Mammary epithelial cell (primary cell): ENCODE measurements at places on chromosomes 7 and 10.

GRCh38 chr7:35776686-35777085 is 24.2 kb upstream of the SEPTIN7 start:
- DNase-seq, result no peak

DNA sequence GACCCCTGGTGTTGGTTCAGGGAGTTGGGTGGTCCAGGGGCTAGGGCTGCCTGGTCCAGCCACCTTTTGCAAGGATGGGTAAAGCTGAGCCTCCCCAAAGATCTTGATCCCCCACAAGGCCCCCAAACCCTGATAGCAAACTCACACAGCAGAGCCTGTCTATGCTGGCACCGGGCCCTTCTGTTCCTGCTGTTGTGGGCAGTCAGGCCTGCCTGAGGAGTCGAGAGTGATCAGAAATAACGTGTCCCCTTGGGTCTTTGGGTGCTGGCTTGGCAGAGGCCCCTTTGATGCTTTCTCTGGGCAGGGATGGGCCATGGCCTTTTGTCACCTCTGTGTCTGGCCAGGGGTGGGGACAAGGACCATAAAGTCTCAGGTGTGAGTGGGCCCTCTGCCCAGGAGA is 715 bp upstream of the MUC12 start:
- DNase-seq, result no peak

GRCh38 chr10:16966991-16967865 is 150.0 kb upstream of the RSU1 start:
- no peak for DNase-seq

- DNase-seq, result no peak
Measured at GRCh38 chr7:40587419-40587818, 452.6 kb downstream of the SUGCT start.

- peak; percentile 28 for DNase-seq
Measured at GRCh38 chr7:6284461-6285360, 12.3 kb upstream of the CYTH3 start.

DNA sequence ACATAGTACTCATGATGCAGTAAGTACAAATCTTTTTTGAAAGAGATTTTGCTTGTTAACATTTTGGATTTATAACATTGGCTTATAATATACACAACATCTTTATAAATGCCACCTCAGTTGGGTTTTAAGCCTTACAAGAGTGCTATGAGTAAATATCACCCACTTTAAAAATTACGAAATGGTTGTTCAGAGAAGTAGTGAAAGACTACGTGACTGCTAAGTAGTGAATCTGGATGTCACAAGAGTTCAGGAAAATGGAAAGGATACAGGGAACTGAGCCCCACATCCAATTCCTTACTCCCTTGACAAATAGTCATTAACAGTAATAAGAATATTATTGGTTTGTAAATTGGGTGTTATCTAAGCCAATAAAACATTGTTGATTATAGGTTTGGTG is 20.0 kb downstream of the TMEM106B start:
- DNase-seq, result no peak

GRCh38 chr7:38220452-38220851 is 42.4 kb downstream of the STARD3NL start:
- DNase-seq, result no peak

GRCh38 chr7:142365410-142365842 is 107.6 kb upstream of the PRSS58 start:
- DNase-seq, result peak; percentile 67

GRCh38 chr7:3955026-3955425 is 654.0 kb downstream of the SDK1 start:
- DNase-seq, result no peak

GRCh38 chr10:100186253-100187212 is 704 bp upstream of the ERLIN1 start:
- DNase-seq, result no peak

DNA sequence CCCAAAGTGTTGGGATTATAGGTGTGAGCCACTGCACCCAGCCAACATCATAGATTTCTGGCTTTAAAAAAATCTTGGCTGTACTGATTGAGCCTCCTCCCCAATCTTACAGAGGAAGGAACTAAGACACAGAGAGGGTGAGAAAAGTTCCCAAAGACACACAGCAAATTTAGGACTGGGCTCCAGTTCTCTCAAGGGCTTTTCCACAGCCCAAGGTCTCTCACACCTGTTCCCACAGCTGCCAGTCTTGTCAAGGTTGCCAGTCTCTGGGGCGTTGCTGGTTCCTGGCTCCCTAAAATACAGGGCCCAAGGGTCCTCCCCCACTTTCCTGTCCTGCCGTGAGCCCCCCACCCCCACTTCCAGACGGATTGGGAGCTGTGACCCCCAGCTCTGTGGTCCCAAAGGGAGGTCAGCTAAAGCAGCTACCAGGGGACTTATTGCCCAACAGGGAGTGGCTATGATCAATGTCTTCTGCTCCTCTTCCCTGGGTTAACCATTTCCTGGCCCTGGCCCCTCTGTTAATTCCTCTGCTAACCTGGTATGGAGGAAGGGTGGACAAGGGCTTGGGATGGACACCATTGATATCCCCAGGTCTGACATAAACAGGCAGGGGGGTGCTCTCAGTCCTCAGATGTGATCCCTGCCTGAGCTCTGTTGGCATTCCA is 3.1 kb upstream of the ZAN start:
- DNase-seq, result no peak

GRCh38 chr7:146736446-146737190 is 620.0 kb downstream of the CNTNAP2 start:
- DNase-seq, result no peak

GRCh38 chr7:41685684-41686083 is 17.2 kb downstream of the INHBA start:
- peak; percentile 69 for DNase-seq

DNA sequence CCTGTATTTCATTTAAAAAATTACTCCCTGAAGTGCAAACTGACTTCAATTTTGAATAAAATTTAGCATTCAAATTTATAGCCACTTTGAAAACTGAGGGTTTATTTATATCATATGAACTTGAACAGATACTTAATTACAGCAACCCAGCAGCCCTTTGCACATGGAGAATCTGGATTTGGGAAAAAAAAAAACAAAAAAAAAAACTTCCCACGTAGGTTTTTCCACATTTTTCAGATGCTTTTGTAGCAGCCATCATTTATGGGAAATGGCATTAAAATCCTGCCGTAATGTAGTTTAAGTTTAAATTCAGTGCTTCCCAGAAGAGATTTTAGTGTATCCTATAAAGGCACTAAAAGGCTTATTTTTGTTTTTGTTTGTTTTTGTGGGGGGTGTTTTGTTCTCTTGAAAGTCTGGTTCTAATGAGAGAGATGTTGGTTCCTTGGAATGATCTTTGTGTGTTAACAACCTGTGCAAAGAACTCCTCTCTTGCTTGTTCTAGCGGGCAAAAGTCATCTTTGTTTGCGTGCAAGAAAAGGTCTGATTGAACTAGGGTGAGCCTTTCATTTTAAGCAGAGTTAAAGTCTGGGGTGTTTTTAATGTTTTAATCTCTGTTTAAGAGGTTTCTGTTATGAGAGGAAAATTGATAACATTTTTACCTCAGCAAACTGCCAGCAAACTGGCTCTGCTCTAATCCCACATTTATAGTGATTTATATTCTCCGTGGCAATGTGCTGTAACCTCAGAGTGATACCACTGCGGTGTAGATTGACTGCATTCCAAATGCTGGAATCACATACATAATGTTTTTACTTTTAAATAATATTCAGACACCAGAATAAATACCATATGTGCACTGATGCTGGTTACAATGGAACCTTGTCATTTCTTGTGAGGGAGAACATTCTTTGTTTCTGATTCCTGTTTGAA is 105.5 kb downstream of the WNT2 start:
- DNase-seq, result no peak

- DNase-seq, result no peak
Measured at GRCh38 chr7:18312482-18312881, 183.1 kb upstream of the HDAC9 start.

GRCh38 chr7:74002474-74003017 is 25.4 kb upstream of the ELN start:
- peak; percentile 57 for DNase-seq

DNA sequence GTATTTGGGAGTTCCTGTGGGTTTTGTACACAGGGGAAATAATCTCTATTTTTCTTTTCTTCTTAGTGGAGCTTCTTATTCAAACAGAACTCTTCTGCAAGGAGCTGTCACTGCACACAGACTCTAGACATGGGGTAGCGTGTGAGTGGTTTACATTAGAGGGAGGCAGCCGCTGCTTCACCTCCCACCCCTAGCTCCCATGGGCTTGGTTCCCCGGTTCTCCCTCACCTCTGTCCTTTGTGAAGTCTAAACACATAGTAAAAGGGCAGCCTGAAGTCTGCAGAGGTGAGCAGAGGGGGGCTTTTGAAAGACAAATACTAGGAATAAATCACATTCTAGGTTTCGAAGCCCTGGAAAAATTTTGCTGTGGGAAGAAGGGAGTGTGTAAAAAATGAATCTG is 5.5 kb downstream of the ASB4 start:
- no peak for DNase-seq

GRCh38 chr10:21318540-21319167 is 206.8 kb downstream of the SKIDA1 start:
- DNase-seq, result no peak

DNA sequence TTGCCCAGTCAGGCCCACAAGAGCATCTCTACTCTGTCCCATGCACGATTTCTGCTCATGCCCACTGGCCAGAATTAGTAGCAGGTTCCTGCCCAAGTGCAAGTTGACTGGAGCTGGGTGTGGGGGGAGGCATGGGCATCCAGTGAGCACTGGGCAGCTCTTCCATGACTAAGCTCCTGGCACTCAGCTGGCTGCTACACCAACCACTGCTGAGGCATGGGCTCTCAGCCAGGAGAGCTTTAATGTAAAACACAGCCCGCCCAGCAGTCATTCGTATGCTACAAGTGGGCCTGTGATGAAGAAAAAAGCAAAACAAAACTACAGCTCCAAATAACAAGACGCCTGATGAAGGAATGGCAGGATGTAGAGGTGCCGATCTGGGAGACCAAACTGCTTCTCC is 335.4 kb upstream of the PFKP start:
- DNase-seq, result no peak

- DNase-seq, result no peak
Measured at GRCh38 chr7:151271699-151272355, 23.3 kb upstream of the SMARCD3 start.

GRCh38 chr10:5449227-5449626 is 36.9 kb downstream of the NET1 start:
- peak; percentile 24 for DNase-seq

- DNase-seq, result no peak
Measured at GRCh38 chr10:75817198-75817597, 385.8 kb downstream of the LRMDA start.

GRCh38 chr7:2631946-2632732 is at the start of gene TTYH3:
TSS of gene TTYH3 (plus strand) at chr7:2631986. CDS start at chr7:2632156, 170 bp downstream.
- DNase-seq, result no peak

DNA sequence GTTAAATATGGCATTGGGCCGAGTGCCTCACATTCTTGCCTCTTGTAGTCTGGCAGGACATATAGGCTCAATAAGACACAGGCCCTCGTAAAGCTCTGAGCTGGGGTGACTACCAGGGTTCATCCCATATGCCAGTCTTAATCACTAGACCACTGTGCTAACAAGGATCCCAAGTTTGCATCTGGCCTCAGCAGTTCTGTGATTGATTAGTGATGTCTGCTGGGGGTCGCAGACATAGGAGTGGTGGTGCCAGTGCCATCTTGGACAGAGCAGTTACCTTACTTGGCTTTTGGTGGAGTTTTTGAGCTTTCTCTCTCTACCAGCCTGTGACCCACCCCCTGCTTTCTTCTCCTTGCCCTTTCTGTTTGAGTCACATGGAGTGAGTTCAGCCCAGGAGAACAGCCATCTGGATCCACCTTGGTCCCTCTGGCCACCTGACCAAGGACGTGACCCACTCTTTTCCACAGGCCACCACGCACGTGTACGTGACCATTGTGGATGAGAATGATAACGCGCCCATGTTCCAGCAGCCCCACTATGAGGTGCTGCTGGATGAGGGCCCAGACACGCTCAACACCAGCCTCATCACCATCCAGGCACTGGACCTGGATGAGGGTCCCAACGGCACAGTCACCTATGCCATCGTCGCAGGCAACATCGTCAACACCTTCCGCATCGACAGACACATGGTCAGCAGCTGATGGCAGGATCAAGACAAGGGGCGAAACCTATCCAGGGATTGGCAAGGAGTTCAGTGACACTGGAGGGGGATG is 4.1 kb upstream of the VSIR start:
- no peak for DNase-seq

- no peak for DNase-seq
Measured at GRCh38 chr7:101303102-101303701, 18.4 kb downstream of the IFT22 start.
